Muscle of leg (tissue), 16 donors: ENCODE measurements at places on chromosomes 6 and 20.

- DNase-seq = no peak
These were observed 7.9 kb upstream of the SLC2A10 start for GRCh38 chr20:46701556-46701955.

GRCh38 chr6:38570750-38571149, 69.0 kb downstream of the BTBD9 start:
- peak; percentile 37 for DNase-seq

DNA sequence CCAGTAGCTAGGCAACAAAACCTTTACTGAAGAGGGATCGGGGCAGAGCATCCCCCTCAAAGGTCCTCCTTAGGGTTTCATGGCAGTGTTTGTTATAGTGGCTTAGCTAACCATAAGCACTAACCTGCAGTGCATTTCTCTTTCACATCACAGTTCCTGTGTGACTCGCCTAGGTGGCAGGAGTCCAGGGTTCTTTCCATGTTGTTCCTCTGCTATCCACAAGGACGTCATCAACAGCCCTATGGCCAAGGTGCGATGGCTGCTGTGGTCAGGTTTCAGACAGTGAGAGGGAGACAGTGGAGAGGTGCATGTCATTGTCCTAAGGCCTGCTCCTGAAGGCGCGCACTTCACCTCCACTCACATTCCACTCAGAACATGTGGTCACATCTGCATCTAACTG, 38.8 kb upstream of the FOXA2 start:
- no peak for DNase-seq

DNA sequence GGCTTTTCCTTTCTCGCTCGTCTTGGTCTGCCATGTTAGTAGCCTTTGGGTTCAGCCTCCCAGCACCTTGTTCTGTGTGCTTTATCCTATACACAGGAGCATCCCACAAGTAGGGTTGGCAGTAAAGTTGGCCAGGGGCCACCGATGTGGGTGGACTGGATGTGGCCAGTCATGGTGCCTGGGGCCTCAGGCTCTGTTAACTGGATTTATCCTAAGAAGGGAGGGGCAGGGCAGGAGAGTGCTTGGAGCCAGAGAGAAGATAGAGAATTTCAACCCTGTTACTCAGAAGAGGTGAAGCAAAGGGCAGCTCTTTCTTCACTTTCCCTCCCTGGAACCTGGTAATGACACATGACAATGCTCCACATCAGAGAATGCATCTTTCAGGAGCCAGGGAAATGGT, 14.1 kb upstream of the SIRPB2 start:
- DNase-seq = no peak

DNA sequence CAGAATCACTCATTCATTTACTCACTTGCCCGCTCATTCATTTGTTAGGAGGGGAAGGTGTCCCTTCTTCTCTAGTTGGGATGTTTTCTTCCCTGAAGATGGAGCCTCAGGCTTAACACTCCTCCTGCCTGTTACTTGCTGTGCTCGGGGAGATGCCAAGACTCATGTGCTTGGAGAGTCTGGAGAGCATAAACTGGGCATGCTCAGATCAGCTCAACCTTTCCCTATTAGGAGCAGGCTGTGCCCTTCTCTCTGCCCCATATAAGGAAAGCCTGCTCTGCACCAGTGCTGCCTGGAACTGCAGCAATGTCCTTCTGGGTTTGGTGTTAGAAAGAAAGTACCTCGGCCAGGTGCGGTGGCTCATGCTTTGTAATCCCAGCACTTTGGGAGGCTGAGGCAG, 18.0 kb upstream of the UBE2V1 start:
- DNase-seq = no peak
